ENCODE measurements at places on chromosomes 1 and 21.

DNA sequence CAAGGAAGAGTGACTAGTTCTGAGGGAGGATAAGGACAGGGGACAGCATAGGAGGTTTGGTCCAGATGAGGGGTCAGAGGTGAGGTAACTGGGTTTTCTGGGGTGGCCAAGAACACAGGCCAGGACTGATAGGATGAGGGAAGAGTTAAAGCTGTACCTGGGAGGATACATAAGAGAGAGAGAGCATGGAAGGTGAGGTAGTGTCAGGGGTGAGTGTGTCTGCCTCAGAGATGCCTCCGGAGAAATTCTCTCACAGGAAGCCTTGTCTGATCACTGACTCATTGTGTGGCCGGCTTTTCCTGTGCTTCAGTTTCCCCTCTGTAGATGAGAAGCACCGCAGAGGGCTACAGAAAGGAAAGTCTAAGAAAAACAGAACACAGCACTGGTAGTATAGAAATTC is 40.2 kb downstream of the FASLG start:
- DNase-seq, result no peak

GRCh38 chr1:117615474-117615873 is 9.6 kb downstream of the TENT5C start:
- no peak for DNase-seq

DNA sequence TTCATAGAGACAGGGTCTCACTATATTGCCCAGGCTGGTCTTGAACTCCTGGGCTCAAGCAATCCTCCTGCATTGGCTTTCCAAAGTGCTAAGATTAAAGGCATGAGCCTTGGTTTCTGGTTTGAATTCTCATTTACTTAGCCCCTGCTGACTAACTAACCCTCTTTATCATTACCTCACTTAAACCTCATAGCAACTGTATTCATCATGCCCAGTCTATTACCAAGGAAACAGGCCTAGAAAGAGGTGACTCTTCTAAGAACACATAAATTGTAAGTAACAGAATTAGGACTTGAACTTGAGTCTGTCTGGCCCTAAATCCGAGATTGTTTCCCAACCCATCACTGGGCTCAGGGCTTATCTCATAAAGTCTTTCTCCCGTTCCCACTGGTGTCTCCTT is 44.2 kb downstream of the TMEM53 start:
- no peak for DNase-seq

DNA sequence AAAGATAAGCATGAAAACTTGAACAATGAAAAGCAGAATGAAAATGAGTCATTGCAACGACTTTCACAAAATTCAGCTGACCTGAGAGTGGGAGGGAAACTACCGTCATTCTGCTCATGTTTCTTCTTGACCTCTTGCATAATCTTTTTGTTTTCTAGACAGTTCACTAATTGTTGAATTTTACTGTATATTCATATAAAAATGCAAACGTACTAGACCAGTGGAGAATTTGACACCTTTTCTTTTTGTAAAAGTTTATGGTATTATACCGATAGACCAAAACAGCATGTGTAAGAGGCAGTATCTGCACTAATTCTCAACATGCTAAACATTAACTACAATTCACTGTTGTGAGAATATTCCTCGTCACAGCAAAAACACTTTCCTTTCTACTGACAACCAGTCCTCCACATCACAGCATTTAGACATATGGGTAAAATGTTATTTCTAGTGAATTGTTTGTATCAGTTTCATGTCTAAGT is 137.8 kb downstream of the GREM2 start:
- no peak for DNase-seq

DNA sequence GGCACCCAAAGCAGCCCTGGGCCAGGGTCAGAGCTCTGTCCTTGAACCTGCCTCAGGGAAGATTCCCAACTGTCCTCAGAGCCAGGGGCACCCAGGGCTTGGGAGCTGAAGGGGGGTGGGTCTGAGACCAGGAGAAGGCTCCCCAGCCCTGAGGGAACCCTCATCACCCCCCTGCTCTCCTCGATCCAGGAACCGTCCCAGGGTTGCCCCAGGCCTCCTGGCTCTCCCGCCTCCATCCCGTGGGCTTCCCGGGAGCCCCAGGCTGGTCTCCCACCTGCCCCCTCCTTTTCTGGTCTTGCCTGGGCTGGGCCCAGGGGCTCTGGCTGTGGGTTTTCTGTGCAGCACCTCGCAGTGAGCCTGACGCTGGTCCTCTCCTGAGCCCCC is 6.7 kb upstream of the SAMD11 start:
- no peak for DNase-seq

- DNase-seq, result no peak
These were observed 18.1 kb downstream of the PLOD1 start for GRCh38 chr1:11952455-11953109.

GRCh38 chr1:37948166-37948565 is 1.3 kb upstream of the INPP5B start:
- DNase-seq, result no peak

GRCh38 chr1:37070126-37070525 is 35.8 kb upstream of the GRIK3 start:
- DNase-seq, result no peak

DNA sequence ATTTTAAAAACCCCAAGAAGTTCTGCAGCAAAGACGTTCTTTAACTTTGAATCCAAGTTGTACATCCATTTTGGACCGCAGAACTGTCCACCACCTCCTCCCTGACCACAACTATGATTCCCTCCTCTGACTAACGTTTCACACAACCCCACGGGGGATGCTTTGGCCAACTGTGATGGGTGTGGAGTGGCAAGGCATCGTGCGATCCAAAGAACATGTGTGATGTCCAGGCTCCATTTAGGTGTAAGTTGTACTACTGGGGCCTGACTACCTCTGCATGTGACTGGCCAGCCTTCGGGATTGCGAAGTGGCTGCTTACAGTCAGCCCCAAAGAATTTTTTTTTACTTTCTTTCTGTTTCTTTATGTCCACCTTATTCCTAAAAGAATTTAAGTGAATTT is 6.7 kb downstream of the KCNJ15 start:
- no peak for DNase-seq

GRCh38 chr1:63603810-63604209 is 10.6 kb downstream of the PGM1 start:
- no peak for DNase-seq

GRCh38 chr1:178847396-178847849 is 23.5 kb downstream of the ANGPTL1 start:
- DNase-seq, result no peak

DNA sequence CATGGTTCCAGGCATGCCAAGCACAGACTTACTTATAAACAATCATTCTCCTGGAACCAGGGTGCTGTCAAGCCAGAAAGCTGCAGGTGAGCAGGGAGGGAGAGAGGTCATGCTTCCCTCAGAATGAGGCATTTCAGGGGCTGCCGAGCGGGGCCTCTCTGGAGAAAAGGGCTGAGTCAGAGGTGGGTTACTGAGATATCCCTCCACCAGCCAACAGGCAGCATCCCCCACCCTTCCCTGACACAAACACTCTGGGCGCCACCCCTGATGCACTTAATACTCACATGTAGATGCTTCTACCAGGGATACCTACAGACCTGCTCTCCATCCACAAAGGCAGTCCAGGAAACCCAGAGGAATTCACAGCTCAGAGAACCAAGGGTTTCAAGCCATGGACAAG is 13.1 kb downstream of the STK40 start:
- DNase-seq, result no peak

DNA sequence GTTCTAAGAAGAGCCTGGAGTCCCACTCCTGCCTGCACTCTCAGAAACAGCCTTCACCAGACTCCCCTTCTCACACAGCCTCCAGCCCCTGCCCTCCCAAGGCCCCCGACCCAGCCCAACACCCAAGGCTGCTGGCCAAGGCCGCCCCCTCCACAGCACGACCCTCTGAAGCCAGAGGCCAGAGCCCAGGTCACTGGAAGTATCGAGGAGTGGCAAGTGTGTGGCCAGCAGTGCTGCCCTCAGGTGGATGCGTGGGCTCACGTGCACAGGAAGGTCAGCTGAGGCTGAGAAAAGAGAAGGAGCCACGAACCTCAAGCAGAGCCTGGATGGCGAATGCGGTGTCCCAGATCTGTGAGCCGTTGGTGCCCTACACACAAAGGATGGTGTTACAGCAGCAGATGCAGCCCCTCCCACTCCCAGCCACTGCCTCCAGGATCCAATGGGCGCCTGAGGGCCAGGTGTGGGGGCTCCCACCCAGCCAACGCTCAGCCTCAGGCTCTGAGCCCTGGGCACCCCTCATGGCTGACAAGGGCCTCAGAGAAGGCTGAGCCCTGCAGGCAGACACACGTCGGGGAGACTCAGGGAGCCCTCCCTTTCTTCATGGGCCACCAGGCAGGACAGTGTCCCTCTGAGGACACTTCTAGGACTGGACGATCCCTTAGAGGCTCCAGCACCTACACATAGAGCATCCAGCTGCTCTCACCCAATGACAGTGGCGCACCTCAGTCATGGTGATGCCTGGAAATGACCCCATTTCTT is 18.0 kb downstream of the LSS start:
- DNase-seq, result no peak

- DNase-seq, result no peak
These were observed 32.9 kb downstream of the SCYL3 start for GRCh38 chr1:169860750-169861149.

GRCh38 chr1:201702936-201703335 is 126.0 kb upstream of the IPO9 start:
- DNase-seq, result peak; percentile 73
